ENCODE measurements at places on chromosomes 2 and 18.

GRCh38 chr2:39150890-39151497, 30.1 kb upstream of the SOS1 start:
- no peak for DNase-seq

DNA sequence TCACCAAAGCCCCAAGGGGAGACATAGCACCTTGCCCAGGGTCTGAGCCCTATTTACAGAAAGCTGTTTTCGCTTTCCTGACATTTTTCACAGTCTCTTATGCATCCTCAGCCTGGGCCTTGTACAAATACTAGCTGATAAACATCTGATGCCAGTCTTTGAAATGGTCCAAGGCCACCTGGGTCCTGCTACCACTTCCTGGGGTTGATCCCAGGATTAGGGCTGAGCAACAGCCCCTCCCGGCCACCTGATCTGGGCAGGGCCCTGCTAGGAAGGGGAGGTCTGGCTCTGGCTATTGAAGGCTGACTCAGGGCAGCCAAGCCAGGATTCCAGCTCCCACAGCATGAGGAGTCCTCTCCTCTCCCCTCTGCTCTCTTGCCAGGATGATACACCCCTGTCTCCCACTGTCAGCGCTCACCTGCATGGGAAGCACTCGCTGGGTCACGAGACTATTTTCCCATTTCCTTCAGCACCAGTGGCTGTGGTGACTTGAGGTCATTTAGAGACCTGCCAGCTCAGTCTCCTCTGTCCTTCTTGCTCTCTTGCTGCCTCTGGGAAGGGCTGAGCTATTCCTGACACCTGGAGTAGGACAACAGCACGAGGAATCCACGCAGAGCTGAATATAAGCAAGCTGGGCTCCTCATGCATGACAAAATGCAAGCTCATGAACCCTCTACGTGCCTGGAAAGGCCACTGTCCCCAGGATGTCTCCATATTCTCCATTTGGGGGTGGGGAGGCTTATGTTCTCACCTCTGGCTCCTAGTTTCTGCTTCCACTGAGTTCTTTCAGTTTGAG, 53.0 kb upstream of the LGALSL start:
- DNase-seq, result no peak

GRCh38 chr18:76493213-76494161, 1.6 kb downstream of the ZNF516 start:
- no peak for DNase-seq

GRCh38 chr2:119338272-119338671, 28.4 kb downstream of the C2orf76 start:
- no peak for DNase-seq

DNA sequence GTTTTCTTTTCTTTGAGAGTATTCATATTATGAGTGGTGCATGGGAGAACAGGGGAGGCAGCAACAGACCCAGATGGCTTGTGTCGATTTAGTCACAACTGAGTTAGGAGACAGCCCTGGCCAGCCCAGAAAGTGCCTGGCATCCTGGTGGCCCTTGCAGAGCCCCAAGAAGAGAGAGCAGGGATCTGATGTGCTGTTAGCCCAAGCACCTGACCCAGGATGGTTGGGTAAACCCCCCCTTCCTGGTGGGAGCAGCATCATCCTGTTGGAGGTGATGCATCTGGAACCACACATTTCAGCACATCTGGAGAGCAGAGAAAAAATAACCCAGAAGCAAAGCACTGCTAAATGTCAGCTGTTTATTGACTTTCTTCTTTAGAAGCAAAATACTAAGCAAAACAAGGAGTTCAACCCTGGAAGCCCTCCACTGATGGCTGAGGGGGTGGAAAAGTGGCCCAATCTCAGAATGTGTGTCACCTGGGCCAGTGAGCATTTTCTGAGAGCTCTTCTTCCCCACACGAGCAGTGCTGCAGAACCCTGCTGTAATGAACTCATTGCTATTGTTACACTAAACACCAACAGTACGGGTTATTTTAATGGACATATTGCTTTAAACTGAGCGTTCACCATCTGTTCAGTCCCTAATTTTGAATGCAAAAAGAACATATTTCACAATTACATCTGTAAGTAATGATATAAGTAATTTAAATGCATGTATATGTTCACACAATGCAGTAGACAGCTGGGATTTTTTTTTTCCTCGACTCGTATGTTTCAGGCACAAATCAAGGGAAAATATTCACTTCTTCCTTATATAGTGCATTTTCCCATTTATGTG, 100.6 kb upstream of the SMIM21 start:
- DNase-seq, result no peak

DNA sequence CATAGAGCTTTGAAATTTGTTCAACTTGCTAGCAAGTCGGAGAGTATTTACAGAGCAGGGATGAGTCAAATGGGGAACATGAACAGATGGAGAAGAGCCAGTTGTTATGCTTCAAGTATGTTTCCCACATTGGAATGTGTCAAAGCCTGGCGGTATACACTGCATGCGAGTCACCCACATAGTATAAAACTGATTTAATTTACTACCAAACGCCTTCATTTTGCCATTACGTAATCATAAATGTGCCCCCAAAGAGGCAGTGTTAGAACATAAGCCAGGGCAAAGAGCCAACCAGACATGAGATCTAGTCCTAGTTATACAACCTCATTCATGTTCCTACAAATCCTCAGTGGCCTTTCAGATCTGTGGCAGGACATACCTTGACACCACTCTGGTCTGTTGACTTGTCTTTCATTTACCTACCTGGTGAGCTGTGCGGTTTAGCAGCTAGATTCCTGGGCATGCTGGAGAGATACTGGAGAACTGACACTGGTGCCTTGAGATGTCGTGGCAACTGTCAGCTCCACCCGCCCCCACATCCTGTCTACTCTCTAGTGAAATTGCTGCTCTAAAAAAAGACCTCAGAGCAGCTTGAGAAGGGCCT, 21.7 kb upstream of the NRP2 start:
- DNase-seq, result no peak

DNA sequence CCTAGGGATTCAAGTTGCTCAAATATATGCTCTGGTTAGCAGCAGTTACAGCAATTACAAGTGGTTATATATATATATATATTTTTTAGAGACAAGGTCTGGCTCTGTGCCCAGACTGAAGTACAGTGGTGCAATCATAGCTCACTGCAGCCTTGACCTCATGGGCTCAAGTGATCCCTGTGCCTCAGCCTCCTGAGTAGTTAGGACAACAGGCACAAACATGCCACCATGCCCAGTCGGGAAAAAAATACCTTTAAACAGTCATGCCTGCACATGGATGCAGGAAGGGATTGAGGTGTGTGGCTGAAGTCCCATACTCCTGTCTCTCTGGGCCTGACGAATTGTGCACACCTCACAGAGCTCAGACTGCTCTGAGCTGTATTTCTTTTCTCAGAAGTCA, 19.6 kb upstream of the DNAH7 start:
- no peak for DNase-seq

DNA sequence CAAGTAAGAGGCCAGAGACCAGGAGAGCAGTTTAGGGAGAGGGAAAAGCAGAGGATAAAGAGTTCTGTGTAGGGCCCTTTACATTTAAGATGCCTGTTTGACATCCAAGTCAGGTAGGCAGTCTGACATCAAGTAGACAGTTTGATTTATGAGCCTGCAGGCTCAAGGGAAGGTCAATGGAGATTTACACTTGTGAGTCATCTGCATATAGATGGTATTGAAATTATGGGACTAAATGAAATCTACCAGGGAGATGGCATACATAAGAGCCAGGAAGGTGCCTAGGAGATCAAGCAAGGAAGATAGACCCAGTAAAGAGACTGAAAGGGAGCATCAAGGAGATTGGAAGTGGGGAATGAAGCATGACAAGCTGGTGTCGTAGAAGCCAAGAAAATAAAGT, 212.4 kb upstream of the PKDCC start:
- no peak for DNase-seq

DNA sequence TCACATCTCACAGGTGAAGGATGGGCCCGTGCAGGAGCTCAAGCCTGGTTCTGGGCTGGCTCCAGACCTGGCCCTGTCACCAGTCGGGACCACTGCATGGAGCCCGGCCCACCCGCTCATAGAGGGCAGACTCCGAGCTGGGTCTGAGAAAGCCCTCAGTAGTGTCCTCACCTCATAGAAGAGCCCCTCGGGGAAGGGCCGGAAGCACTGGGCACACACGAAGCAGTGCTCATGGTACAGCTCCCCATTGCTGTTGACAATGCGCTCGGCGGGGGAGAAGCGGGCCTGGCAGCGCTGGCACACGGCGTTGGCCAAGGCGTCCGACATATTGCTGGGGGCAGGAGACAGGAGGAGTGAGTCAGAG, 11.3 kb downstream of the GPR17 start:
- no peak for DNase-seq

DNA sequence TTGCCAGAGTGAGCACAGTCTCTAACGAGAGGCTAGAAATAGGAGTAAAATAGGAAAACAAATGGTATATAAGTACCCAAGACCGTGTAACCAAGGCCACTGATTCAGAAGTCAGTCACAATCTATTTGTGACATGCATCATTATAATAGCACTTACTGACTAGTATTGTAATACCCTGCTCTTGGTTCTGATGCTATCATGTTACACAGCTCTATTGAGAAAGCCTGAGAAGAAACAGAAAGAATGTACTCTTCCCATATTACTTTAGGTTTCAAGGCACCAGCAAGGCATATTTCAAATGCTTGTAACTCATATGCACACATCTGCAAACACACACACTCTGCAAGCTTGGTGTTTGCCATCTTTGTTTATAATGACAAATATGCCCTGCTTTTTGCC, 746.4 kb downstream of the SLC4A3 start:
- no peak for DNase-seq

DNA sequence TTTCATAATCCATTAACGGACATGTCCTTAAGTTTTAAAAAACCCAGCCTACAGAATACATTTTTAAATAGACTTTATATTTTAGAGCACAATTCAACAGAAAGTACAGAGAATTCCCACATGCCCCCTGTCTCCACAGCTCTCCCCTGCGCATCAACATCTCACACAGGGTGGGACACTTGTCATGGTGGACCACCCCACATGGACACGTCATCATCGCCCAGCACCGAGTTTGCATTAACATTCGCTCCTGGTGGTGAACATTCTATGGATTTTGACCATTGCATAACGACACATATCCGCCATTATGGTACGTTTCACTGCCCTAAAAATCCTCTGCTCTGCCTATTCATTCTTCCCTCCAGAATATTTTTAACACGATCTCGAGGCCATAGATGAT, 1.1 kb upstream of the KCNF1 start:
- DNase-seq, result no peak

DNA sequence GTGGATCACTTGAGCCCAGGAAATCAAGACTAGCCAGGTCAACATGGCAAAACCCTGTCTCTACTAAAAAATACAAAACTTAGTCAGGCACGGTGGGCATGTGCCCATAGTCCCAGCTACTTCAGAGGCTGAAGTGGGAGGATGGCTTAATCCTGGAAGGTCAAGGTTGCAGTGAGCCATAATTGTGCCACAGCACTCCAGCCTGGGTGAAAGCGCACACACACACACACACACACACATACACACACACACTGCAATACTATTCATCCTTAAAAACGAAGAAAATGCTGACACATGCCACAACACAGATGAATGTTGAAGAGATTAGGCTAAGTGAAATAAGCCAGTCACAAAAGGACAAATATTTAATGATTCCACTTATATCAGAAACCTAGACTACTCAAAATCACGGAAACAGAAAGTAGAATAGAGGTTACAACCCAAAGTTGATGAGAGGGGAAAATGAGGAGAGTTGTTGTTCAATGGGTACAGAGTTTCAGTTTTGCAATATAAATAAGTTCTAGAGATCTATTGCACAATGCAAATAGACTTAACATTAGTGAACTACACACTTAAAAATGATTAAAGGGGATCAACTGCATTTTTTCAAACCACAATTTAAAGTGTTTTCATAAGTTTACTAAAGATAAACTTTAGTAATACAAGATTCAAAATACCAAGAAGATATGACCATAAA, 114.5 kb downstream of the USP34 start:
- no peak for DNase-seq

GRCh38 chr2:159053161-159054031, 85.0 kb downstream of the TANC1 start:
- no peak for DNase-seq

DNA sequence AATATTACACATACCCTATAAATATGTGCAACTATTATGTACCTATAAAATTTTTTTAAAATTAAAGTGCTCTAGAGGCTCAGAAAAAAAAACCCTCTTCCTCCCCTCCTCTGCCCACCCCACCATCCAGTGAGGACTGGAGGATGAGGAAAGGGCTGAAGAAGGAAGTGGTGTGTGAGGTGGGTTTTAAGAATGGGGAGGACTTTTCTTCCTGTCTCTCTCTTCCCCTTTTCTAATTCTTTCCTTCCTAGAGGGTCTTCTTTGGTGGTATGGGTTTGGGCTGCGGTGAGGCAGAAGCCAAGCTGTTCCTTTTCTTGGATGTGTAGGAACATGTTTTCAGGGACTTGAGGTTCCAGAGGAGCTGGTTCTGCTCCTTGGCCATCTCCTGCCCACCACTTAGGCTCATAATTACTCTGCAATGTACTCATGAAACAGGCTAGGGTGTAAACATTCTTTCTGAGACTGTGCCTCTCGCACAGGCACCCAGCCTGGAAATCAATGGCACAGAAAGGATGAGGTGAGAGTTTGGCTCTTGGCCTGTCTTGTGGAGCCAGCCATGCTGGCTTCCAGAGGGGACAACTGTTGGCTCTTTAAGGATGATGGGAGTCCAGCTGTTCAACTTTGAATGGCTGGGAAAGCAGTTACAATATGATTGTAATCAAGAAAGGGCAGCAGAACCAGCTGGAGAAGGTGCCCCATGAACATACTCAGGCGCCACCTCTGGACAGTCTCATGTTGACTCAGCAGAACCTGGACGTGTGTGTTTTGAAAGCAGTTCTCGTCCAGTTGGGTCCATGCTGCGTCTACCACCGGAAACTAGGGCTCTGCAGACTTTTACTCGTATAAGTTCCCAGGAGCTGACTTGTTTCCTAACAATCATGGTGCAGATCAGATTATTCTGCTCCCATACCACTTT, 38.3 kb downstream of the IL1RL2 start:
- no peak for DNase-seq

DNA sequence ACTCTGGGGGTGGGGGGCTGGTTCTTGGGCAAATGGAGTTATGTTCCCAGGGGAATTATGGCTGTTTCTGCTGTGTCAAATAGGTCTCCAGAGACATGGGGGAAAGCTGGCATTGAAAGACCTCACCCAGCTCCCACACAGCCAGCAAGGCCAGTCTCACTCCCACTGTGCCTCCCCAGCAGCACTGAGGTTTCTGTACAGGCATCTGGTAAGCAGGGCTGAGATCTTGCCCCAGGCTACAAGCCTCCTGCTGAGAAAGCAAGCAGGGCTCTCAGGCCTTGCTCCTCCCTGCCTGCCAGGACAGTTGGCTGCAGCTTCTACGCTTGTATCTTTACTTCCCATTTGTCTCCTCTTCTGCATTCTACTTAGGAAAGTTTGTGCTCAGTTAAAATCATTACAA, 50.5 kb upstream of the FHOD3 start:
- no peak for DNase-seq

GRCh38 chr2:160293391-160294091, 93.5 kb upstream of the ITGB6 start:
- no peak for DNase-seq

All from iPS DF 19.7 (cell line).